Testis (tissue), 5 donors: ENCODE measurements at places on chromosomes 2 and 18. TPM values are rescaled to one million over a fixed set of nuclear protein-coding genes. Genes with fewer than 3 reads are reported as not detected.

SULT1C2 gene
- total RNA-seq: not detected

PLCD4 gene
- 8.2 TPM for total RNA-seq

SH3RF3 gene
- total RNA-seq: 16.5 TPM

LPIN1 gene
- 198 TPM for total RNA-seq

- DNase-seq: no peak
These were observed 56.3 kb upstream of the UPP2 start for GRCh38 chr2:158045362-158045761.

- DNase-seq: no peak
These were observed 28.5 kb downstream of the SMAD7 start for GRCh38 chr18:48922226-48922800.

DNA sequence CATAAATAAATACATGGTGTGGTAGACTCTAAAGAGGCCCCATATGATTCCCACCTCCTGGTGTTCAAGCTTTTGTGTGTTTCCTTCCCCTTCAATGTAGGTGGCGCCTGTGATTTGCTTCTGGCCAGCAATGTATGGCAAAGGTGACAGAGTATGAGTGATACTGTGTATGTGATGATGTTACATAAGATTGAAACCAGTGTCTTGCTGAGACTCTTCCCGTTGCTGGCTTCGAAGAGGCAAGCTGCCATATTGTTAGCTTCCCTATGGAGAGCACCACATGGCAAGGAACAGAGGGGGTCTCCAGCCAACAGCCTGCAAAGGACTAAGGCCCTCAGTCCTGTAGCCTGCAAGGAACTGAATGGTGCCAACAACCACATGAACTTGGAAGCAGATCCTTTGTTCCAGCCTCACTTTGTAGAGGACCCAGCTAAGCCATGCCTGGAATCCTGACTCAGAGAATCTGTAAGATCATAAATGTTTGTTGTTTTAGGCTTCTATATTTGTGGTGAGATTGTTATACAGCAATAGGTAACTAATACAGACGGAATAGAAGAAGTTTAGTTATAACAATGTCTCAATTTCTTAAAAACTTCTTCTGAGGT, 1.7 kb upstream of the SMAD4 start:
- DNase-seq: no peak

GRCh38 chr2:232420463-232421188, 14.0 kb downstream of the ALPG start:
- DNase-seq: no peak

GRCh38 chr2:73983322-73984202, 1.1 kb upstream of the TET3 start:
- no peak for DNase-seq

DNA sequence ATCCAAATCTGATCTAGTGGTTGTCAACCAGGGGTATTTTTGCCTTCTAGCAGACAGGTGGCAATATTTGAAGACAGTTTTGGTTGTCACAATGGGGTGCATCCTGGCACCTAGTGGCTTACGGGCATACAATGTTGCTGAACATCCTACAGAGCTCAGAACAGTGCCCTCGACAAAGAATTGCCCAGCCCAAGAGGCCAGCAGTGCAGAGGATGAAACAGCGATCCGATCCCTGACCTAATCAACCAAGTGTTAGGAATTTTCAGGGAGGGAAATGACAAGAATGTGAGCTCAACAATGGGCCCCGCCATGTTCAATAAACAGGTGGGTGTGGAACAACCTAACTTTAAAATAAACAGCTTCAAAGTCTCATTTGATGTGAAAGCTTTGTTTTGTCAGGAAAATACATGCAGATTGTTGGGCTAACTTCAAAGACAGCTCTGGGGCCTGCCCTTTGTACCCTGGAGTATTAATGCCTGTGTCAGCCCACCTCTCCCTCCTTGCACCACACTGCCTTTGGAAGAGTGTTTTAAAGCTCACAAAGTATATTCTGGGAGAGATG, 22.5 kb upstream of the SCYGR5 start:
- DNase-seq: no peak

GRCh38 chr2:196276421-196276820, 105.0 kb upstream of the STK17B start:
- DNase-seq: no peak
